ENCODE measurements at places on chromosomes 7 and 10. TPM values are rescaled to one million over a fixed set of nuclear protein-coding genes. Genes with fewer than 3 reads are reported as not detected.

- H3K4me1 ChIP-seq, result no peaks in the 10 kb centered on the region
- H3K27me3 ChIP-seq, result no peaks in the 10 kb centered on the region
- DNase-seq, result no peak
These were observed 70.7 kb upstream of the STEAP4 start for GRCh38 chr7:88377434-88377833.

GRCh38 chr7:16801111-16801542, 3.7 kb downstream of the AGR2 start:
- no peaks in the 10 kb centered on the region for H3K36me3 ChIP-seq
- no peak overlapping the region for H3K27ac ChIP-seq
- DNase-seq, result no peak
- peaks cover 9% of the 10 kb centered on the region for H3K27me3 ChIP-seq
- H3K4me1 ChIP-seq, result no peaks in the 10 kb centered on the region

DNA sequence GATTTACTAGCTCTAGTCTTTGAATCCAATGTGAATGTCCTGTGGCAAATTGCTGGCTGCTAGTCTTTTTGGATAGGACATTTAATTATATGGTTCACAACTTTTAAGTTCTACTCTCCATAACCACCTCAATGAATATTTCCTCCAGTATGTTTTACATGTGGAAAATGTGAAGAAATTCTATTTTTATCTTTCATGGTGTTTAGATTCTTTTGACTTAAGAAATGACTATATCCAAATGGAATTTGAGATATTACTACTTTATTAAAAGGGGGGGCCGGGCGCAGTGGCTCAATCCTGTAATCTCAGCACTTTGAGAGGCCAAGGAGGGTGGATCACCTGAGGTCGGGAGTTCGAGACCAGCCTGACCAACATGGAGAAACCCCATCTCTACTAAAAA, 202.0 kb downstream of the ARL4A start:
- no peak overlapping the region for H3K4me3 ChIP-seq
- no peak overlapping the region for H3K27ac ChIP-seq
- no peaks in the 10 kb centered on the region for H3K4me1 ChIP-seq
- no peaks in the 10 kb centered on the region for H3K36me3 ChIP-seq
- H3K27me3 ChIP-seq, result peaks cover 6% of the 10 kb centered on the region

DNA sequence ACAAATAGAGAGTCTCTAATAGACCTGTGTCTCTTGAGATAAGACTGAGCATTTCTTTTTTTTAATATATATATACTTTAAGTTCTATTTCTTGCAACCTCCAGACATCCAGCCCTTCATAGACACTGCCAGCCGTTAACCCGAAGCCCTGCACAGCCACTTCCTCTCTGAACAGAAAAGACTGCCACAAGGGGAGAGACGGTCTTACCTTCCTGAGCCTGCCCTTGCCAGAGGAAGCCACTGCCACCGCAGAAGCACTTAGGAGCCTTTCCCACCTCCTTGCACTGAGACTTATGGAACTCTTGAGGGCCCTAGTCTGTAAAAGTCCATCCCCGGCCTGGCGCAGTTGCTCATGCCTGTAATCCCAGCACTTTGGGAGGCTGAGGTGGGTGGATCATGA, 31.8 kb upstream of the PRSS1 start:
- peaks cover 48% of the 10 kb centered on the region for H3K4me1 ChIP-seq
- no peaks in the 10 kb centered on the region for H3K27me3 ChIP-seq
- H3K36me3 ChIP-seq, result no peaks in the 10 kb centered on the region

- H3K36me3 ChIP-seq, result peaks cover 6% of the 10 kb centered on the region
- H3K4me3 ChIP-seq, result peak overlapping the region; percentile 99
- H3K4me1 ChIP-seq, result peaks cover 78% of the 10 kb centered on the region
- H3K27me3 ChIP-seq, result no peaks in the 10 kb centered on the region
- peak; percentile 71 for DNase-seq
- H3K27ac ChIP-seq, result peak overlapping the region; percentile 96
These were observed 558 bp downstream of the VOPP1 start for GRCh38 chr7:55571511-55572377.

GRCh38 chr7:23691320-23691719, 11.3 kb downstream of the FAM221A start:
- no peaks in the 10 kb centered on the region for H3K4me1 ChIP-seq
- H3K36me3 ChIP-seq, result no peaks in the 10 kb centered on the region
- no peak overlapping the region for H3K4me3 ChIP-seq

- H3K27me3 ChIP-seq, result no peaks in the 10 kb centered on the region
- no peak overlapping the region for H3K27ac ChIP-seq
- DNase-seq, result no peak
- H3K4me3 ChIP-seq, result no peak overlapping the region
- H3K36me3 ChIP-seq, result no peaks in the 10 kb centered on the region
- H3K4me1 ChIP-seq, result no peaks in the 10 kb centered on the region
These were observed 97.4 kb downstream of the RAB18 start for GRCh38 chr10:27601503-27601902.

GRCh38 chr10:47041396-47042198, 130.4 kb downstream of the PTPN20 start:
- H3K4me1 ChIP-seq, result no peaks in the 10 kb centered on the region
- no peaks in the 10 kb centered on the region for H3K27me3 ChIP-seq
- no peak overlapping the region for H3K27ac ChIP-seq
- no peak overlapping the region for H3K4me3 ChIP-seq
- no peaks in the 10 kb centered on the region for H3K36me3 ChIP-seq

DNA sequence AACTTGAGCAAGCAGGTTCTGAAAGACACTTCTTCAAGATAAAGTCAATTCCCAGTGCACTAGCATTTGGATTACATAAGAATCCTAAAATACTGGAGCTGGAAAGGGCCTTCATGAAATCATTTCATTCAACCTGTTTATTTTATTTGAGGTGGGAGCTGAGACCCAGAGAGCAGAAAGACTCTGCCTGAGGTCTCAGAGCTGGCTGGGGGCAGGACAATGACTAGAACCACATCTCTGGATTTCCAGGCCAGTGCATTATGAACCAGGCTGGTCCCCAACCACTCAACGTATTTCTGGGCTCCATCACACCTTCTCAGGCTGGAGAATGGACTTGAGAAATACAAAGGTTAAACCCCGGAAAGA, 8.4 kb downstream of the ANXA11 start:
- H3K4me3 ChIP-seq, result peak overlapping the region; percentile 91
- H3K27ac ChIP-seq, result peak overlapping the region; percentile 99
- H3K36me3 ChIP-seq, result peaks cover 14% of the 10 kb centered on the region

DNA sequence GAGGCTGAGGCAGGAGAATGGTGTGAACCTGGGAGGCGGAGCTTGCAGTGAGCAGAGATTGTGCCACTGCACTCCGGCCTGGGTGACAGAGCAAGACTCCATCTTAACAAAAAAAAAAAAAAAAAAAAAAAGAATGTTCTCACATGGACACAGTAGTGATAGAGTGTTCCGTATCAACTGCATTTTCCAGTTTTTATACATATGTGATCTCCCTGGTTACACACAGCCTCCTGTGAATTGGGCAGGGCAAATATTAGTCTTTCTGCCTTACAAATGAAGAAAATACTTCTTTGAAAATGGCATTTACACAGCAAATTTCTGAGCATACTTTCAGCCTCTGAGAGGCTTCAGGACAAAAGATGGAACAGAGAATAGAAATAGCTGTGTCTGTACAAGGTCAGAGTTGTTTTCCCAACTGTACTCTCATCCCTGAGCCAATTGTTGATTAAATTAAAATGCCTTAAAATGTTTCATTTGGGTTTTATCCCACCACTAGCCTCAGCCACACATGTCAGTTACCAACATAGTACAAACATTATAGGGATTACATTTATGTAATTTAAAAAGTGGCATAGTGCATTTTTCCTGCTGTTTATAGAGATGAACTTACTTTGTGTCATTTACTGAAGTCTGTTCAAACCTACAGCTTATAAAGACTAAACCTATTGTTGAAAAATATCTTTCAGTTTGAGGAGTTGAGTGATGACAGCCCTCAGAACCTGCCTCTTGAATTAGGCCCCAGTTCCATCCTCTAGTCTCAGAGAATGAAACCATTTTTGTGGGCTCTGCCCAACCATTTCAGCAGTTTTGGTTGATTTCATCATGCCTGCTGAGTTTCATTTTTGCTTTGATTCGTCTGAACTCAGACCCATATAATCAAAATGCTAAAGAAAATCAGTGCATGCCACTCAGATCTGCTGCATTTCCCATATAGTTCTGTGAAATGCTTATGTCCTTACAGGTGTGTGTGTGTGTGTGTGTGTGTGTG, 609.4 kb upstream of the C7orf33 start:
- peak; percentile 34 for DNase-seq
- H3K4me1 ChIP-seq, result no peaks in the 10 kb centered on the region
- H3K27me3 ChIP-seq, result no peaks in the 10 kb centered on the region
- H3K4me3 ChIP-seq, result no peak overlapping the region
- no peak overlapping the region for H3K27ac ChIP-seq

GRCh38 chr10:15189133-15189885, 20.8 kb upstream of the NMT2 start:
- no peaks in the 10 kb centered on the region for H3K27me3 ChIP-seq
- no peak overlapping the region for H3K4me3 ChIP-seq

- H3K4me3 ChIP-seq, result no peak overlapping the region
- no peak for DNase-seq
- no peaks in the 10 kb centered on the region for H3K27me3 ChIP-seq
These were observed 64.6 kb downstream of the ITGB1 start for GRCh38 chr10:32893434-32893833.

DNA sequence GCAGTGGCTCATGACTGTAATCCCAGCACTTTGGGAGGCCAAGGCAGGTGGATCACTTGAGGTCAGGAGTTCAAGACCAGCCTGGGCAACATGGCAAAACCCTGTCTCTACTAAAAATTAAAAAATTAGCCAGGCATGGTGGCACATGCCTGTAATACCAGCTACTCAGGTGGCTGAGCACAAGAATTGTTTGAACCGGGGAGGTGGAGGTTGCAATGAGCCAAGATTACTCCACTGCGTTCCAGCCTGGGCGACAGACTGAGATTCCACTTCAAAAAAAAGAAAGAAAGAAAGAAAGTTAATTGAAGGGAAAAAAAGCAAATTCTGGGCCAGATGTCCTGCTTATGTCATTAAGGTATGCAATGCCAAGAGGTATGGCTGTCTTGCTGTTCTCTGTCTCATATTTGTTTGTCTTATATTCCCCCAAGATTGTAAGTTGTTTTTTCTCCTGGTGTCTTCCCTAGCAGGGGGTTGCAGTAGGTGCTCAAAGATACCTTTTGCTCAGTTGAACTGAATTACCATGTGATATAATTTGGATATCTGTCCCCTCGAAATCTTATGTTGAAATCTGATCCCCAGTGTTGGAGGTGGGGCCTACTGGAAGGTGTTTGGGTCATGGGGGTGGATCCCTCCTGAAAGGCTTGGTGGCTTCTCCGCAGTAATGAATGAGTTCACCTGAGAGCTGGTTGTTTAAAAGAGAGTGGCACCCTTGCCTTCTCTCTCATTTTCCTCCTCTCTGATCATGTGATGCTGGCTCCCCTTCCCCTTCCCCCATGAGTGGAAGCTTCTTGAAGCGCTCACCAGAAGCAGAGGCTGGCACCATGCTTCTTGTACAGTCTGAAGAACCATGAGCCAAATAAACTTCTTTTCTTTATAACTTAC, 60.9 kb downstream of the MYOF start:
- H3K27ac ChIP-seq, result no peak overlapping the region
- no peaks in the 10 kb centered on the region for H3K4me1 ChIP-seq
- H3K4me3 ChIP-seq, result no peak overlapping the region

DNA sequence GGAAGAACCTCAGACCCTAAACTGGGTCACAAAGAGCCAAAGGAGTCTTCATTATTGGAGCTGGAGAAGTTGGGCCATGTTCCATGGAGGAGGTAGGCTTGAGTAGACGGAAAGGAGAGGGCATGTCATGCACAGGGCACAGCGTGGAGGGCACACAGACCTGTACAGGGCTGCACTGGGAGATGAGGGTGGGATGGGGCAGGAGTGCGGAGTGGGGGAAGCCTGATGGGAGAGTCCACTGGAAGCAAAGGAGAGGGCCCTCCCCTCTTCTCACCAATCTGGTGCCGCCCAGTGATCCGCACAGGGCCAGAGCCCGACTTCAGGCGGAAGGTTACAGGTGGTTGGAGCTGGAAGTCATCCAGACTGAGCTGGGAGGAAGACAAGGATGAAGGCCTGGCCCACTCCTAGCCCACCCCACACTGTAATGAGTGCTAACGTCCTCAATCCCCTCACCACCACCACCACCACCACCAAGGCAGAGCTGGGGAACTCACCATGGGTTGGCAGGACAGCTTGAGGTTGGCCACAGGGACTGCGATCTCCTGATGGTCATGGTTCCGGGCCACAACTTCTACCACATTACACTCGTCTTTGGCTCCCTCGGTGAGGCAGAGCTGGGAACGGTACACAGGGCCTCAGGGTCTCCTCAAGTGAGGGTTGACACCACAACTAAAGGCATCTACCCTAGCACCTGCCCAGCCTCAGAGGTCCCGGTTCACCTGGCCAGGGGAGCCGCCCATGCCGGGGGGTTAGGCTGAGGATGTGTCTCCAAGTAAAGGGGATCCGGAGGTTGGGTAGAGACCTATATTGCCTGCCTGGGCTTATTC, 1.0 kb downstream of the NPM3 start:
- DNase-seq, result no peak
- peaks cover 63% of the 10 kb centered on the region for H3K4me1 ChIP-seq
- H3K4me3 ChIP-seq, result peak overlapping the region; percentile 100
- peak overlapping the region; percentile 99 for H3K27ac ChIP-seq
- peaks cover 6% of the 10 kb centered on the region for H3K36me3 ChIP-seq

- H3K4me1 ChIP-seq, result peaks cover 8% of the 10 kb centered on the region
- no peak overlapping the region for H3K27ac ChIP-seq
- peaks cover 3% of the 10 kb centered on the region for H3K36me3 ChIP-seq
- peaks cover 25% of the 10 kb centered on the region for H3K27me3 ChIP-seq
These were observed 350.0 kb upstream of the AKR1E2 start for GRCh38 chr10:4475827-4476490.

- H3K4me1 ChIP-seq, result no peaks in the 10 kb centered on the region
- H3K27me3 ChIP-seq, result peaks cover 6% of the 10 kb centered on the region
- H3K27ac ChIP-seq, result no peak overlapping the region
- no peaks in the 10 kb centered on the region for H3K36me3 ChIP-seq
- no peak for DNase-seq
These were observed 107.1 kb downstream of the RAB18 start for GRCh38 chr10:27611236-27611635.

The PIP gene
- not detected for total RNA-seq

The INMT gene
- not detected for total RNA-seq

The SPDYE1 gene
- total RNA-seq, result not detected

The STN1 gene
- total RNA-seq, result 57.7 TPM

The FAM131B gene
- total RNA-seq, result 3.1 TPM

The OR13A1 gene
- not detected for total RNA-seq

The CFAP46 gene
- 0.26 TPM for total RNA-seq
